CD8-positive, alpha-beta T cell (primary cell): ENCODE measurements at places on chromosomes 12 and 14. TPM values are rescaled to one million over a fixed set of nuclear protein-coding genes. Genes with fewer than 3 reads are reported as not detected.

Gene TSPAN8
- total RNA-seq, result not detected

Gene A2M
- not detected for total RNA-seq

- no peak for DNase-seq
These were observed 270.7 kb upstream of the PDE3A start for GRCh38 chr12:20097626-20098025.

DNA sequence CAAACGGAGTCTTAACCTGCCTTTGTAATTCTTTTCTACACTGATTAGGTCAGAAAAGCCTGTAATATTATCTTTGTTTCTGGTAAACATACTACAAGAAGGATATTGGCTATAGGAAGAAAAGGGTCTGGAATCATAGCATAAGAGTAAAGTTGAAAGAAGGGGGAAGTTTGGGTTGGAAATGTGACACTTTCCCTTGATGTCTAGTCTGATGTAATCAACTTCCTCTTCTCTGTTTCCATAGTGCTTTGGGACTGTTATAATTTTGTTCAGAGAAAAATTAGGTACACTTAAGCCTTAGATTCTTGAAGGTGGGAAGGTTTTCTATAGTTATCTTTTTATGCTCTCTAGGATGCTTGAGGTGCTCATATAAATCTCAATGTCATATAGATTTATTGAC lies 322.2 kb downstream of the AEBP2 start:
- DNase-seq, result no peak

DNA sequence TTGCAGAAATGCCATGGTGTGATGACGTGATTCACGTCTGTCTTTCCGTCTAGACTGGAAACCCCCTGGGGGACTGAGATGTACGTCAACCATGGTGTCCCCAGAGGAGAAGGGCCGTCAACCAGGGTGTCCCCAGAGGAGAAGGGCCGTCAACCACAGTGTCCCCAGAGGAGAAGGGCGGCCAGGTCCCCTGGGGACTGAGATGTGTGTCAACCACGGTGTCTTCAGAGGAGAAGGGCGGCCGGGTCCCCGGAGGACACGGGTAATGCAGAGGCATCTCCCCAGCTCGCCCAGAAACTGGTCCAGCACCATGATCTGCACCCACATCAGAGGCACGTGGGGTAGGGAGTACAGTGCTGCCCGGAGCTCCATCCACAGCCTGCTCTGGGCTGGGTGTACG lies 30.6 kb upstream of the GALNT9 start:
- DNase-seq, result no peak
